ENCODE measurements at places on chromosomes 7 and 10. TPM values are rescaled to one million over a fixed set of nuclear protein-coding genes. Genes with fewer than 3 reads are reported as not detected.

DNA sequence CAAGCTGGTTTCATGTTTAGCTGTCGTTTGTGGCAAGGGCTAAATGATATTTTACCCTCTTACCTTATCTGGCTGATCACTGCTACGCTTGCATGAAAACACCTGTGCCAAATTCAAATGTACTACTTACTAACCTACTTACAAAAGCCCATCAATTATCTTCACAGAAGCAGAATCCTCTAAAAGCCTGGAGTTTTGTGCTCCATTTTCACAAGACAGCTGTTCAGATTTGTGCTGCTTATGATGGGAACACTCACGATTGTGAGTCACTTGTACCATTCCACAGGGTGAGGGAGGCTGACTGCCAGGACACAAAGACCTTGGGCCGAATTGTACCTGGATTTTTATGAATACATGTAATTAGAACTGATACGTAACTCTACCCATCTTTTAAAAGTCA lies 245.0 kb upstream of the NPY start:
- no peak for DNase-seq

Gene NPSR1
- total RNA-seq, result not detected

DNA sequence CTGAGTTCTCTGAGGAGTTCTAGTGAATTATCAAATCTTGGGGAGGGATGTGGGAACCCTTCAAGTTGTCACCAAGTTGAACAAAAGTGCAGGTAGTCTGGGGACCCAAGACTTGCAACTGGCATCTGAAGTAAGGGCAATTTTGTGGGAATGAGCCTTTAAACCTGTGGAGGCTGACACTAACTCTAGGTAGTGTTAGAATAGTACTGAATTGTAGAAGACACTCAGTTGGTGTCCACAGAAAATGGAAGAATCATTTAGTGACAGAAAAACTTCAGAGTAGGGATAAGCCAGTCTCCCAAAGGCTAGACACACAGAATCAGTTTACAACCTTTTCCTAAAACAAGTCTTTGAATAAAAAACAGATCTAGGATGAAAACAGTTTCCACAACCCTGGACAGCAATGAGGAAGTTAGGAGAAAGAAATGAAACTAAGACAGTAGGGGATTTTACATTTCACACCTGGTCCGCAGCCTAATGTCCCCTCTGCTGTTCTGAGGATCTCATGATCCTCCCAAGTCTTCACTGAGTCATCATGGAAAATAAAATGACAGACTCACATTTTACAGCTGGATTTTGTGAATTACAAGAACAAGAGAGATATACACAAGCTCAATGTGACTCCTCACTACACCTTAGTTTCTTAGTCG lies 23.0 kb upstream of the ING3 start:
- no peak for DNase-seq

Gene TFR2
- total RNA-seq, result not detected

Gene CABCOCO1
- not detected for total RNA-seq

DNA sequence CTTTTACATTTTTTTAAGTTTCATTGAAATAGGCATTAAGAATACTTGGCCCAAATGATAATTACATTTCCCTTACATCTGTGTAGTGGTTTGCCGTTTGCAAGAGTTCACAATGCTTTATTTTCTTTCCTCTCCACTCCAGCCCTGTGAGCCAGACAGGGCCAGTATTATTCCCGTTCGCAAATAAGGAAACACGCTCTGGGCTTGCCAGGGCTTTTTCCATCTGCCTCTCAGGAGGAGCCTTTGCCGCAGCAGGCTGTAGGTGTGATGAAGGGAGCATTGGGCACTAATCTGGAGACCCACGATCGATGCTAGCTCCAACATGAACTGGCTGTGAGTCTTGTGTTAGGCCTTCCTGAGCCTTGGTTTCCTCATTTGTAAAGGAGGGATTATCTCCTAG lies 154.4 kb downstream of the GALNT17 start:
- DNase-seq, result no peak

Gene ITGA8
- total RNA-seq, result not detected

DNA sequence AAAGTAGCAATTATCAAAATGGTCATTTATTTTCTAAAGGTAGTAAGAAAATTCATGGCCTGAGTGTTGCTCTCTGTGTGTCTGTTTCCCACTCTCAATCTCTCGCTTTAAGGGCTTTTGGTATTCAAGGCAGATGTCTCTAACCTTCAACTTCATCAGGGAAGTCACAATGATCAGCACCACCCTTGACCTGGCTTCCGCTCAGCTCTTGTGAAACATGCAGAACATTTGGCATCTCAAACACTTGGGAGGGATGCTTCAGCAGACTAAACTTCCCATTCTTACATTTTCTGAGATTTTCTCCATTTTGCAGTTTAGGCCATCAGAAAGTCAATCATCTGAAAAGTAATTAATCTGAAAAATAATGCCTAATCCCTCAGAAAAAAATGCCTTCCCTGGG lies 129.8 kb downstream of the AOAH start:
- DNase-seq, result no peak

GRCh38 chr7:104758504-104758903 lies 255.5 kb upstream of the KMT2E start:
- DNase-seq, result no peak

Gene SLC26A5
- total RNA-seq, result not detected
